Right renal pelvis (tissue), 4 donors: ENCODE measurements at places on chromosomes 13 and 19.

- no peak for DNase-seq
These were observed 24.8 kb downstream of the GGACT start for GRCh38 chr13:100563779-100564178.

GRCh38 chr19:37914908-37915307 is 7.9 kb downstream of the SIPA1L3 start:
- no peak for DNase-seq

DNA sequence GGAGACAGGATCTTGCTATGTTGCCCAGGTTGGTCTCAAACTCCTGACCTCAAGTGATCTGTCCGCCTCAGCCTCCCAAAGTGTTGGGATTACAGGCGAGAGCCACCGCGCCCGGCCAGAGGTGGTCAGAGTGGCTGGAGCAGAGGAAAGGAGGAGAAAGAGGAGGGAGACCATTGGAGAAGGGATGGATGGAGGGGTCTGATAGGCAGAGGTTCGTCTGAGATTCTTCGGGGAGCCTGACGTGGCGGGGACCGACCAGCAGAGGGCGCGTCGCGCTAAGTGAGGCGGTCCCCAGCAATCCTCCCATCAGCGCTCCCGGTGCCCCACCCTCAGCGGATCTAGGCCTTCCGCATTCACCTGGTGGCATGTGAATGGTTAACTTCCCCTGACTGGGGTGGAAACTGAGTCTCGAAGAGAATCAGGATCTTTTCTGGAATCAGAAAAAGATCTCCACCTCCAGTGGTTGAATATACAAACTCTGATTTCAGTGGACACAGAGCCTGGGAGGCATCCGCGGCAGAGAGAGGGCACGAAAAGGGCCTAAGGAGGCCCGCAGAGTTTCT is 8.8 kb downstream of the GTPBP3 start:
- no peak for DNase-seq

DNA sequence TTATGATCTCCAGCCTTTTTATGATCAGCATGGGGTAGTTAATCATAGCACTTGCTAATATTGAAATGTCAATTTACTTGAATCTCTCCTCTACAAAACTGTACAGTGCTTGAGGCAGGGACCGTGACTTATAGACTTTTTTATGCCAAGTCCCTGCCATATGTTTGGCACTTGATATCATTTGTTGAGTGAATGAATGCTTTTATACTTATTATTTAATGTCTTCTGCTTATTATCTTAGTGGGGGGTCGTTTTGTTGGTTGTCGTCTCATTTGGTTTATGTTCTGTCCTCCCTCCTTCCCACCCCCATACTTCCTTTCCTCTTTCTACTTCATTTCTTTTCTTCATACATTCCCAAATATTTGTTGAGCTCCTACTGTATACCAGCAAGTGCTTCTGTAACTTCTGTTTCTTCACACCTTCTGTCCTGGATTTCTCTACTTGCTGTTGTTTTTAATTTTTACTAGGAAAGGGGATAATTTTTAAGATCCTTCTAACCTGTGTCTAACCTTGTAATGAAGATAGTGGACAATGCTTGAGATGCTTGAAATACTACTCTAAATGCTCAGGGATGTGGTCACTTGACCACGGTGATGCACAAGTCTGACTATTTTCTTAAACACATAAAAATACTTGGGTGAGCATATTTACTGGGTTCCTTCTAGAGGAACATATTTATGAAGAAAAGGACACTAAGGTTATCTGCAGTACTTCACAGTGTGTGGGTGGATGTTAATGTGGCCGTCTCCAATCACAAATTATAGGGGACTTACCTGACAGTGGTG is 223.8 kb downstream of the TDRD3 start:
- DNase-seq = no peak

DNA sequence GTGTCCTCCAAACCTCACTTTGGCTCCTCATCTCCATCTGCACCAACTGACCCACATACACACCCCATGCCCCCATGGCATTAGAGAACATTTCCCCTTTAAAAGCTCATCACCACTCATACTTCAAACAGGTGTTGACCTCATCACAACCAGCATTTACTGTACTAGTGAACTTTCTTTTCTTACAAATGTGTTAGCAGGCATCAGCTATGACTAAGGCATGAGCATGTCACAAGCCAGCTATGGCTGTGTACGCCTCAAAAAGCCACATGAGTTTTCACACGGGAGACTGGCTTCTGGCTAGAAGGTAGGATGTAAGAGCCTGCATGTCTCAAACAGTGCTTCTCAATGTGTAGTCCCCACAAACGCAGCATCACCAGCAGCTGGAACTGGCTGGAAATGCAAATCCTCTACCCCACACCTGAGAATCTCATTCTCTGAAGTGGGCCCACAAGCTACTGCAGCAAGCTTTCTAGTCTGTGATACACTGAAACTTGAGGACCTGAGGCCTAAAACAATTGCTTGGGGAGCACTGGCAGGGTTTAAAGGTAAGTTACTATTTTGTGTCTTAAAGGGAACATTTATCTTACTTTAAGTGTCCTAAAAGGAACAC is 66.8 kb downstream of the TUBGCP3 start:
- DNase-seq = no peak

GRCh38 chr19:35869327-35870123 is 1.2 kb downstream of the APLP1 start:
- DNase-seq = no peak

DNA sequence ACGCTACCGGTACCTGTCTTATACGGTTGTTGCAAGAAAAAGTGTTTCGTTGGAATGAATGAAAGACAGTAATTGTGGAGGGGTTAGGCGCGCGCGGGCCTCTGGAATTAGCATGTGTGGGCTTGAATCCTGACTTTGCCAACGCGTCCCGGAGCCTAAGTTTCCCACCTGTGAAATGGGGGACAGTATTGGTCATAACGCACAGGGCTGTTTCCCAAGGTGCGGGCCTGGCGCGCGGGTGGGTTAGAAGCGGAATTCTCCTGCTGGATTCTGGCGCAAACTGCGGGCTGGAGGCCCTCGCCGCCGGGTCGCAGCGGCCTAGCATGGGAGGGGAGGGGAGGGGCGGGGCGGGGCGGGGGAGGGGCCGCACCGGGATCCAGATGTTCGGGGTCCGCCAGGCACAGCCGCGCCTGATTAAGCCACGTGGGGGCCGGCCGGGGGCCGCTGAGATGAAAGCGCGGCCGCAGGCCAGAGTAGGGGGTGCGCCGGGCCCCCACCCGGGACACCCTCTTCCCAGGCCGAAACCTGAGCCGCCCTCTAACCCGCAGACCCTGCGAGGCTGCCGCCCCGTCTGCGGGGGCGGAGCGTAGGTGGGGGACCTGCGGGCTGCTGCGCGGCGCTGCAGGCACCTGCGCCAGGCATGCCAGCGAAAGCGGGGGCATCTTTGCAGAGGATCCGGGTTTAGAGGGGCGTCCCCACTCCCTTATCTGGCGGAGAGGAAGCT is 1.2 kb upstream of the TMEM59L start:
- no peak for DNase-seq

DNA sequence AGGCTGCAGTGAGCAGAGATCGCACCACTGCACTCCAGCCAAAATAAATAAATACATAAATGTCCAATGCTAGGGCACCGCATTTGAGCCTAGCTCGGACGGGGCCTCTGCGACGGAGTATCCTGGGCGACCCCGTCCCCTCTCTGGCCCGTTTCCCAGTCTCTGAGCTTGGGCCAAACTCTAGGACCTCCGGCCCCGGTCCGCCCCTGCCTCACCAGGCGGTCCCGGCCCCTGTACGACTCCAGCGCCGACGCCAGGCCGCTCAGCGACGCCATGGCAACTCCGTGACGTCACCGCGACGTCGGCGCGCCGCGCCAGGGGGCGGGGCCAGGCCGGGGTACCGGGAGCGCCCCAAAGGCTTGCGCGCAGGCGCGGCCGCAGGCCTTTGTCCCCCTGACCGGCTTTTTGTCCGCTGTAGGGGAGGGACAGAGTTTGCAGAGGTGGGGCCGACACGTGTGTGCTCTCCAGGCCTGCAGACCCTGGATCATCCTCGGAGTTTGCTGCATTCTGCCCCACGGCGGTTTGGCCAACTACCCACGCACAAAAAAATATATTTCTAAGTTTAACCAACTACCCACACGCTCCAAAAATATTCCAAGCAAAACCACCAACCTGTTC is at the start of gene PEX11G:
Gene PEX11G, minus strand, starts transcription at position 300 of the 618 bp plus-strand sequence. Its CDS starts 25 bp downstream, at position 275.
- peak; percentile 83 for DNase-seq

DNA sequence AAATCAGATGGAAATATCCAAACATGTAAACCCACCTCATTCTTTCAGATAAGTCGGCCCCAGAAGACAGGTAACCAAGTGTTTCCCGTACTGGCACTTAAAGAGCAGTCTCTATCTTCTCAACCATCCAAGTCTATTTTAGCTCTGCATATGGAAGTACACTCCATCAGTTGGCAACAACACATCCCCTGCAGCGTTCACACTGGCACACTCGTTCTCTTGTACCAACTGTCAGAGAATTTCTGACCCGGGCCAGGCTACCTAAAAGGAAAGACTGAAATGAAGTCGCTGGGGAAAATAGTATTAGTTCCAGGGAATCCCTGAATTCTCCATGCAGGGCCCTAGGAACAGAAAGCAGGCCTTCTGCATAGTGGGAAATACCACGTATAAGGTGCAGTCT is 109.3 kb downstream of the RXFP2 start:
- no peak for DNase-seq

GRCh38 chr13:39567569-39567968 is 35.4 kb downstream of the LHFPL6 start:
- no peak for DNase-seq

- DNase-seq = peak; percentile 72
These were observed at the start of gene TNFSF9 for GRCh38 chr19:6530386-6531162. TNFSF9 (plus strand) TSS chr19:6531026; CDS start chr19:6531037, 11 bp downstream.

GRCh38 chr19:50750010-50750409 is 20.3 kb upstream of the GPR32 start:
- no peak for DNase-seq

DNA sequence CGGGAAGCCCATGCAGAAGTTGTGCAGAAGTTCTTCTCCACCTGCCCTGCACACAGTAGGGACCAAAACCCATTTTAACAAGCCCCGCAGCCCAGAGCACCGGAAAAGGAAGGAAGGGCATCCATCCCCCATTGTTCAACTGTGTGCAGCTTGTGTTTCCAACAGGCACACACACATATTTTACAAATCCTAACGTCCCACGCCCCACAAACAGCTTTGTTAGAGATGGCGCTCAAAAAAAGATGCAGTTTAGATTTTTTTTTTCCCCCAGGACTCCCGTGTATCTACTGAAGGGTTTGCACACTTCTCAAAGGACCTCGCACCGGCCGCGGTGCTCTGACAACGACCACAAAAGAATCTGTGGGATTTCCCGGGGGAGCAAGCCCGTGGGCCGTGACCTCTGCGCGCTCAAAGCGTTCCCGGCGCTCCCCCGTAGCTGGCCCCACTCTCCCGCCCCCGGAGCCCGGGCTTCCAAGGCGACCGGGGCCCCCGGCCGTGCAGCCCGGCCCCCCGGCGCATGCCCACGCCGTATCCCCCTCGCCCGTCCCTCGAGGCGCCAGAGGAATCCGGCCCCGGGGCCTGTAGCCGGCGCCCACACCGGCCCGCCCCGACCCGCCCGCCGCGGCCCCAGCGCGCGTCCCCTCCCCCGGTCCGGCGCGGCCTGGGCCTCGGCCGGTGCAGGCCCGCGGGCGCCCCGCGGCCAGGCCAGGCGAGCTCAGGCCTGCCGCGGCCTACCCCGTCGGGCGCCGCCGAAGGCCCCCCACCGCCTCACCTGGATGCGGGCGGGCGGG is 523 bp downstream of the ELAVL1 start:
- no peak for DNase-seq

DNA sequence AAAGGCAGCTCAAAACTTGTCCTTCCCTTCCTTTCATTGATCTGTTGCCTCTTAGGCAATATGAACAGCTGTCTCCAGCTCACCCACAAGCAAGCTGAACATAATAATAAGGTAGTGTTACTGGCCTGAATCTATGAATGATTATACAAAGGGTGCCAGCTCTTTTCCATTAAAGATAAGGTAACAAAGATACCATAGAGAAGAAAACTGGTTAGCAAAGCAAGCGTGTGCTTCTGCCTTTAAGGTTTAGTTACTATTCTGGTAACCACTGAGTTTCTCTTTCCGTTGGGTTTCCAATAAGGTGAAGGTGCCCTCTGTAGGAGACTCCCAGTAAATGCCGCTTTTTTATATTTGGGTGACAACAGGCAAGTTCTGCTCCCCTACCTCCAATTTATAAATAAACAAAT is 12.1 kb upstream of the DACH1 start:
- DNase-seq = no peak

DNA sequence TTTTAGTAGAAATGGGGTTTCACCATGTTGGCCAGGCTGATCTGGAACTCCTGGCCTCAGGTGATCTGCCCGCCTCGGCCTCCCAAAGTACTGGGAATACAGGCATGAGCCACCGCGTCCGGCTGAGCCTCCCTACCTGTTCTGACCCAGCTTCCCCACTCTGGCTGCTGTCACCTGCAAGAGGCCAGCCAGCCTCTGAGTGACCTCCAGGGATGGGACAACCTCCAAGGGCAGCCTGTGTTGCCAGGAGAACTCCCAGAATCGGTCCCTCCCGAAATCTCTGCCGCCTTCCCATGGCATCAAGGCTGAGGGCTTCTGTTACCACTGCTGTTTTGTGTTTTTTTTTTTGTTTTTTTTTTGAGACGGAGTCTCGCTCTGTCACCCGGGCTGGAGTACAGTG is 11.3 kb downstream of the CERS4 start:
- no peak for DNase-seq

- DNase-seq = no peak
These were observed 1.3 kb downstream of the SHISA7 start for GRCh38 chr19:55441692-55442321.

- DNase-seq = no peak
These were observed 118.7 kb upstream of the MCF2L start for GRCh38 chr13:112850273-112850672.

GRCh38 chr19:32599736-32600157 is 18.8 kb downstream of the PDCD5 start:
- no peak for DNase-seq

DNA sequence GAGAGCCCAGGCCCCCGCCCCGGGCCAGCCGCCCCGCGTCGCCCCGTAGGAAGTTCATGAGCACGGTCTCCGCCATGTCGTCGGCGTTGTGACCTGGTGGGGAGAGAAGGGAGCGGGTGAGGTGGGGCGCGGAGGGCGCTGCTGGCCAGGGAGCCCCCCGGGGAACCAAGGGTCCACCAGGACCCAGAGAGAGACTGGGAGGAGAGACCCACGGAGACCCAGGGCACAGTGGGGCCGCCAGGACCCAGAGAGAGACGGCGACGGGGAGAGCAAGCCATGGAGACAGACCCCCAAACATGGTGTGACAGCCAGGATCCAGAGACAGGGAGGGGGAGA is 9.2 kb downstream of the CTU1 start:
- no peak for DNase-seq

- no peak for DNase-seq
These were observed 680.9 kb upstream of the SGCG start for GRCh38 chr13:22499919-22500318.
